ENCODE measurements at places on chromosomes 4 and X.

- DNase-seq: no peak
Observed at GRCh38 chr4:141570290-141570689, 66.1 kb upstream of the IL15 start.

- no peak for DNase-seq
Observed at GRCh38 chr4:113160548-113160947, 111.1 kb downstream of the ANK2 start.

DNA sequence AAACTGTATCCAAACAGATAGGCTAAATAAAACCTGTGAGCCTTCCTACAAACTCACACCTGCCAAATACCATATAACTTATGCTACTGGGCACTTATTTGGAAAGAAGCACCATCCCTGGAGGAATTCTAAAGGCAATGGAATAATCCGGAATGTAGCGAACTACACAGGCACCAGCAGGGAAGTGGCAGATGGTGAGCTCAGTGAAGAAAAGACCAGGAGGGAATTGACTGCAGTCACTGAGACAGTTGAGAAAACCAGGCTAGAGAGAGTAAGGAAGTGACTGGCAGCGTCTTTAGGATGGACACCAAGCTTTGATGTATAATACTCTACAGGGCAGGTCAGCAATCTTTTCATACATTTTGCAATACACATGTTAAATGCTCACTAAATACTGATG is 16.3 kb downstream of the NDNF start:
- DNase-seq: no peak

- no peak for DNase-seq
Observed at GRCh38 chr4:93303440-93303839, 525.1 kb upstream of the ATOH1 start.

GRCh38 chrX:53122013-53122412 is 28.1 kb downstream of the KANTR start:
- no peak for DNase-seq

GRCh38 chr4:10084651-10085358 is 31.8 kb downstream of the WDR1 start:
- DNase-seq: no peak

- DNase-seq: no peak
Observed at GRCh38 chr4:22485737-22486136, 30.1 kb downstream of the ADGRA3 start.

DNA sequence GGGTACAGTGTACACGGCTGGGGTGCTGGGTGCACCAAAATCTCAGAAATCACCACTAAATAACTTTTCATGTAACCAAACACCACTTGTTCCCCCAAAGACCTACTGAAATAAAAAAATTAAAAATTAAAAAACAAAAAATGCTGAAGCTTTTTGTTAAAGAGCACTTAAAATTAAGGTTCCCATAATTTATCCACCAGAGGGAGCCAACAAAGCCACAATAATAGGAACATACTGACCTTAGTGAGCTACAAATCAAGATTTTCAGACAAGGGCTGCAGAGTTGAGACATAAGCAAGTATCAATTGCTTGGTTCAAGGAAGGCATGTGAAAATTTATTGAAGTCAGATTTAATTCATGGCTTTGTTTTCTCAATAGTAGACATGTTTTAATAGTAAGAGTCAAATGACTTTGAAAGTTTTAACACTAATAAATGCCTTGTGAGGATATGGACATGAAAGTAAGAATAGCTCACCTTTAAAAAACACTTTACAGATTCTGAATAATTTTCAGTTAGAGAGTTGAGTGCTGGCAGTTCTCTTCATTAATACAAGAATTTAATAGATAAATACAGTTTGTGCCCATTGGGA is 43.0 kb upstream of the SCOC start:
- no peak for DNase-seq

GRCh38 chr4:173782660-173783059 is 252.6 kb upstream of the HAND2 start:
- no peak for DNase-seq

GRCh38 chr4:32589853-32590252 is 1869.7 kb downstream of the PCDH7 start:
- DNase-seq: no peak

DNA sequence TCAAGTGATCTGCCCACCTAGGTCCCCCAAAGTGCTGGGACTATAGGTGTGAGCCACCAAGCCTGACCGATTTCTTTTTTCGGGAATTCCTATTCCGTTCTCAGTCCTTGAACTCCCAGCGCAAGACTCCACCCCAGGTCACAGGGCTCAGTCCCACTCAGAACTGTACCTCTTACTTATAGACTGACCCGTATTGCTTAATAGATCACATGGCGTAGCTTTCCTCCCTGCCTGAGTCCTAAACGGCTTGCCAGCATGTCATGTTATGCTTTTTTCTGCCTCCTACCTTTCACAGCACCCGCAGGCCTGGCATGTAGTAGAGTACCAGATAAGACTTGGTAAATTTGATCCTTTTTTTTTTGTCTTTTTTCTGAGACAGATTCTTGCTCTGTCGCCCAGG is 22.4 kb downstream of the SAT1 start:
- no peak for DNase-seq

- no peak for DNase-seq
Observed at GRCh38 chrX:85859426-85859825, 187.9 kb downstream of the CHM start.

DNA sequence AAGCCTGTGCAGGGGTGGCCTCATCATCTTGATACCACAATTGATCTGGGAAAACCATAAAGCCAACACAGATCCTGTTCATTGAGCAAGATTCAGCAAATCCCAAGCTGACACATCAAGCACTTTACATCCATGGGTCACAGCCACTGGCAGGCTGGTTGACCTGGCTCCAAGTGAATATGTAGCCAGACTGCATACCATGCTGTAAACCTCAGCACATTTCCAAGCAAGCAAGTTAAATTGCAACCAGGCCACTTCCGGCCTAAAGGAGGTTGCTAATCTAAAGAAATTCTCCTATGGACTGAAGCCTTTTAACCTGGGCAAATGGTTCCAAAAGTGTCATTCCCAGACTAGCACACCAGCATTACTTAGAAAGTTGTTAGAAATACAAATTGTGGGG is 54.4 kb upstream of the USP26 start:
- DNase-seq: no peak

GRCh38 chr4:6565691-6566390 is 9.1 kb upstream of the MAN2B2 start:
- no peak for DNase-seq

GRCh38 chr4:185787926-185788679 is 23.9 kb downstream of the SORBS2 start:
- DNase-seq: no peak

DNA sequence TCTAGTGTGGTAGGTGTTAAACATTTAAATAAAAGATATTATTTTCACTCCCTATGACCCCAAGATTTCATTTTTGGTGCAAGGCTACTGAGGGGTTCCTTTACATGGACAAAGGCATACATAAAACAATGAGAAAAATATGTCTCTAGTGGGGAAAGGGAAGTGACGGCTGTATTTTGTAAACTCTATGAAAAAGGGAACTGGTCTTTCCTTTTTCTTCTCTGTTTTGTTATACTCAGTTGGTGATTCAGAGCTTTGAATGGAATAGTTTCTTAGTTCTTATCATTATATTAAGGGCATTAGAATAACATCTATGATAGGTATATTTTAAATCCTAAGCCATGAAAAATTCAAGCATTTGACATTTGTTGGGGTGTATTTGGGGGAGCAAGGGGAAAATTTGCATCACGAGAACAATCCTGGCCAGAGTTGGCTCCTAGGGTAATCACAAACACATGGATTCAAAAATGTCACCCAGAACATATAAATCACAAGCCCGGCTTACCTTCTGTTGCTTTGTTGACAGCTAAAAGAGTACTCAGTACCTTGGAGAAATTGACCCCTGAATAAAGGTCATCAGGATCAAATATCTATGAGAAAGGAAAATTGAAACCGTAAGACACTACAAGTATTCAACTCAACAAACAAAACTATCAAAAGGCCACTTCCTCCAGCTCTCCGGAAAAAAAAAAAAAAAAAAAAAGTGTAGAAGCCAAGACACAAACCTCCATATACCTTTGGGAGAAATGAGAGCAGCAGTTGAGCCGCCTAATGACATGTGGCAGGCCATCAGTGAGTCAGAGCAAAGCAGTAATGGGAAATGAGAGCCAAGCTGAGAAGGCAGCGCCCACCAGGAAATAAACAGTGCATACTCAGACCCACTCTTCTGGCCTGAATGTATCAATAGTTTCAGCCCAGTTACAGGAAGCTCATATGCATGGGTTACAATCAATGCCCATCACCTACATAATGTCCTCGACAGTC is 33.4 kb downstream of the ARHGEF6 start:
- DNase-seq: peak; percentile 63

DNA sequence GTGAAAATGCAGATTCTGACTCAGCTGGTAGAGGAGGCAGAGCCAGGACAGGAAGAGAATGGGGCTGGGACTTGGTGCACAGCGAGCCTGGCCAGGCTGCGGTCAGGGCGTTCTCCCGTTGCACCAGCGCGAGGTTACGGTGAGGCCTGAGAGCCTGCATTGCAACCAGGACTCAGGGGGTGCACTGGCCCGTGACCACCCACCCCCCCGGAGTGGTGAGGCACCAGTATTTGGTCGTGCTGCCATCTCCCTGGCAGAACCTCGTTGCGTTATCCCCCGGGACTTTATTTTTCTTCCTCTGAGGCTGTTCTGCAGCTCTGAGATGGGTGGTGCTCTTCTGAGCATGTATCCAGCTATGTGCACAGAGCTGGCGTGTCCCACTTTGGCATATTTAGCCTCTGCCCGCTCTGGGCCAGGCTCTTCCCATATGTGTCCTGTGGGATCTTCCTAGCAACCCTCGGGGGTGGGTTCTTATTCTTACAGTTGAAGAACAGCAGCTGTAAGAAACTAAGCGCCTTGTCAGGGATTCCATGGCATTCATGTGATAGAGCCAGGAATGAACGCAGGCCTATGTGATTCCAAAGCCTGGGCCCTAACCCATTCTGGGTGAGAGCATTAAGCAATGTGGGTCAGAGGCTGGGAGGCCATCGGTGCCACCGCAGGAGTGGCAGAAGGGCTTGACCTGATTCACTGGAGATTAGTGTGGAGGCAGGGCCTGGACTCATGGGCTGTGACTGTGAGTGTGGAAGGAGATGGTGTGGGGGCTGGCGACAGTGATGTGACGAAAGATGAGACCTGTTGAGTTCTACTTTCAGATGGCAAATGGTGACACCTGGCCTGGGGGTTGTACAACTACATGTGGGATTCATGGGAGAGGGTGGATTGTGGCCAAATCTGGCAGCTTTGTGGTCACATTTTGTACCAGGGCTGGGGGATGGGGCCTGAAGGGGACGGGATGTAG is 3.1 kb downstream of the TADA2B start:
- DNase-seq: no peak

DNA sequence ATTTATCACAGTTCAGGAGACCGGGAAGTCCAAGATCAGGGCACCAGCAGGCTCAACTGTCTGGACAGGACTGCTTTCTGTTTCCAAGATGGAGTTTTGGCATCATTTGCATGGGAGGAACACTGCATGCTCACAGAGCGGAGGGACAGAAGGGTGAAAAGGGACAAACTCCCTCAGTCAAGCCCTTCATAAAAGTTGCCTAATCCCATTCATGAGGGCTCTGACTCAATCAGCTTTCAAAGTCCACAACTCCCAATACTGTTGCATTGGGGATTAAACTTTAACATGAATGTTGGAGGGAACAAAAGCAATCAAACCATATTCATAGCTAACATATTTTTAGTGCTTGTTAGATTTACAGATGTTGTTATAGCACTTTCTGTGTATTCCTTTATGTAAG is 158.9 kb upstream of the MAD2L1 start:
- no peak for DNase-seq

- DNase-seq: no peak
Observed at GRCh38 chrX:148854306-148854705, 353.9 kb downstream of the AFF2 start.

DNA sequence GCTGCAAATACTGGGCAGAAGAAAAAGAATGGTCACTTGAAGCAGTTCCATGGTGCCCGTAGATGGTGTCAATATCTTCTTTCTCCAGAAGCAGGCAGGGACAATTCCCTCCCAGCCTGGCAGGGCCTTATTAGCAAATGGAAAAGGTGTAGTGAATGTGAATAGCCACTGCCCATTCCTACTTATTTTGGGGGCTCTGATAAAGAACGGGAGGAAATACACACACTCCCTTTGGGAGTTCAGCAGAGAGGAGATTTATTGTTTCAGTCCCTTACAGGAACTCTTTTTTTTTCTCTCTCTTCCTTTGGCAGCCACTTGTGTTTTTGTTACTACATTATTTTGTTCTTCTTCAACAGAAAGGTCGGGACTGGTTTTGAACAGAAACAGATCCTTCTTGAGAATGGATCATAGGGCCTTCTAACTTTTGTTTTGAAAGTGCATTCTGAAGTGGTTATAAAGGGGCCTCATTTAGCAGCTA is at the start of gene EMCN:
EMCN (minus strand) TSS at position 159 of the 478 bp plus-strand sequence; CDS start at position 51, 108 bp downstream.
- no peak for DNase-seq

GRCh38 chr4:15868111-15868510 is 70.4 kb downstream of the FGFBP1 start:
- DNase-seq: no peak

Data from stimulated activated naive CD8-positive, alpha-beta T cell treated with anti-CD3 and anti-CD28 coated beads, Interleukin-15, amount 100 ng/mL, for 72 hours (primary cell).